ENCODE measurements at places on chromosomes 16 and 17.
A peak's percentile ranks its signal among the peaks of the same experiment; 100 is the strongest.

DNA sequence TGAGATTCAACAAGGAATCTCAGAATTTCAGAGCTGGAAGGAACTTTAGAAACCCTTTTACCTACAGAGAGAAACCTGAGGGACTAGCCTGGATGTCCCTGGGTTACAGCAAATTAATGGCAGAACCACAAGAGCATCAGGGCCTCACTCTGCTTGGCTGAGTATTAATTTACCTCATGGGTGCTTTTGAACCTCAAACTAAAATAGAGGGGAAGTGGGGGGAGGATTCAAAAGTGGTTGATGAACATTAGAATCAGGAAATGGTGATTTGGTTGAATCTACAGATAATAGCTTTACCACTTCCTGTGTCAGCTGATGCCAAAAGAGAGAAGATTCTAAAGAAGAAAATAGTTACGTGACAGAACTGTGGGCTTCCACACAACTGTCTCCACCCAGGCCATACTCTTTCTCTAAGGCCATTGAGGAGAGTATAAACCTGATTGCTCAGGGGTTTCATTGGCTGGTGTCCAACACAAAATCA, 11.3 kb upstream of the SKAP1 start:
- no peak for DNase-seq

DNA sequence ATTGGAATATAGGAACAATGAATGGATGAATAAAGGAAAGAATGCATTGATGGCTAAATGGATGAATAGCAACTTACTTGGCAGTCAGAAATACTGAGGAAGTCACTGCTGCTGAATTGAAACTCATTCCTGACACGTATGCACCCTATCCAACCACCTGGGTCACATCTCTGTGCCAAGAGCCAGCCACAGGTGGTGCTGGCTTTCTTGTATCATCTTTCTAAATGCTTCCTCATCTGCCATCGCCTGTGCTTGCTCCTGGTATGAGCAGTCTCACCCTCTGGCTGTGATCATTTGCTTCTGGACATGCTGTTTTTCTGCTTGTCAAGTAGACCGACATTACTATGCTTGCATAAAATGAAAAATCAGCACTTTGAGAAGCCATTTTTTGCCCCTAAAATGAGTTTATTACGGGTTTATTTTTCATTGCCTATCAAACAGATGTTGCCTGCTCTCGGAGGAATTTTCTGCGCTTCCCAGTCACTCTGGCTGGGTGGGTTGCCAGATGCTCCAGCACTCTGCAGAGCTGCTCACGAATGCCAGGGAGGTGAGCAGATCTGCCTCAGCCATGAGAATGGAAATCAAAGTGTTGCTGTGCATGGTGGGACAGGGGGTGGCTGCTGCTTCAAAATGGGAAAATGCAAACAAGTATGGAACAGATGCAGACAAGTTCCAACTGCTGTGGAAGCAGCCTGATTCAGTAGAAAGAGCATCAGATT, 1349.6 kb upstream of the CDH8 start:
- DNase-seq = no peak

DNA sequence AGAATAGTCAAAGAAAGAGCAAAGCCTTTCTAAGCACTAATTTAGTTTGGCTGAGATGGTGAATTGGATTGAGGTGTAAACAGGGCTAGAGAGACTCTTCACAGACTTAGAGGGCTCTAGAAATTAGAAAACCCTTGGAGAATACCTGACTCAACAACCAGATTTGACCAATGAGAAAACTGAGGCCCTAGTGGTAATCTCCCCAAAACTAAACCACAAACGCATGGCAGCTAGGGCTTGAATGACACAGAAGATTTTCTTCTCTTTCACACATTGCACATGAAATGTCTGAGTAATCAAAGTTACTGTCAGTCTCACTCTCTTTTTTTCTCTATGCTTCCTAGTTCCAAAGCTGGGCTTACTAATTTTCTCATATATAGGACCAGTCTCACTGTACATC, 314.5 kb upstream of the KCNJ16 start:
- DNase-seq = no peak

GRCh38 chr16:83711069-83711468, 96.7 kb upstream of the HSBP1 start:
- DNase-seq = no peak

- peak; percentile 49 for DNase-seq
Measured at GRCh38 chr16:3988824-3989223, 108.3 kb upstream of the CREBBP start.

DNA sequence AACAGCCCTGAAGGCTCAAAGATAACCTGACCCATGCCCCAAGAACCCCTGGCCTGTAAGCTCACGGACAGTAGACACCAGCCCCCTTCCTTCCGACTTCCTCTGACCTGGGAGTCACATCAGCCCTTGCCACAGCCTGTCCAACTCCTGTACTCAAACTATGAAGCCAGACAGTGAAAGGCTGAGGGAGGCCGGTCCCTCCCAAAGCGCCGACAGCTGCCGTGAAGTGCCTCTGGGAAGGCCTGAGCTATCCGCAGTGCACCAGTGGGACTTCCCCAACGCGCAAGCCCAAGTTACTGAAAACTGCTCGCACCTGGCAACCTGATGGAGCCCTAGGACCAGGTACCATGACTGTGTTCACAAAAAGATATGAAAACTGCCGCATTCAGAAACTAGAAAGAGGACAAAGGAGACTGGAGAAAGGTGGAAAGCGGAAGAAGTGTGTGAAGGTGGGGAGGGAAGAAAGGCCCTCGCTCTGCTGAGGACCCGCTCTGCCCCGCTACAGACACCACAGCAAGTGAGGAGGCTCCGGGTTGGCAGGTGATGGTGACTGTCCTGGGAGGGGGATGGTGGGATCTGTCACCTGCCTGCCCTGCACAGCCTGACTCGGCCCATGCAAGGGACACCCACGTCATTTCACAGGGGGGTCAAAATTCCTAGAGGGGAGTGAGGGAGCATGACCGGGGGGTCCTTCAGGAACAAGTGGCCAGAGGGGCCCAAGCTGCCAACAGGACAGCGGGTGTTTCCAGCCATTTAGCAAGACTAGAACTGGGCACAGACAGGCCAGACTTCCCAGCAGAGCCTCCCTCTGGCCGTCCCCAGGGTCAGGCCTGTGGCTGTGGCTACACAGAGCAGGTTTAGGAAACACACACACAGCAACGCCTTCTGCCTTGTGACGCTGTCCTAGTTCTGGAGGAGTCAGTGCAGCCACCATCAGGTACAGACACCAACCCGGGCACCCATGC, 13.1 kb upstream of the TRAP1 start:
- DNase-seq = no peak

DNA sequence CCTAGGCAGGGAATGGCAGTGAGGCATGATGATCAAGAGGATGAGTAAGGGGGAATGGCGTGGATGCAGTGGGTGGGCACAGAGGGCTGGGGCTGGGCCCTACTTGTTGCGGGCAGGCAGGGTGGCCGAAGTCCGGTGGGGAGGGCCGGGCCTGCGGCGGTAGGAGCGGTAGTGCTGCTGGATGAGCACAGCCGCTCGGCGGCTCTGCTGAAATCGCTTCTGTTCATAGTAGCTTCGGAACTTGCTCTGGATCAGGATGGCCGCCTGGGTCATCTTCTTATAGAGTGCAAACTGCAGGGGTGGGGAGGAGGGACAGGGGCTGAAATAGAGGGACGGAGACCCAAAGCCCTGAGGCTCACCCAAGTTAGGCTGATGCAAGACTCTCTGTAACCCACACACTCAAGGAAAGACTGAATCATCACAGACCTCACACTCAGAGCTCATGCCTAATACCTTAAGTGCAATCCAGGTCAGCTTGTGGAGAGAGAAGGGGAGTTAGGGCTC, 1.5 kb upstream of the SPAG7 start:
- peak; percentile 22 for DNase-seq

GRCh38 chr17:55120651-55121050, 144.1 kb upstream of the HLF start:
- no peak for DNase-seq

GRCh38 chr16:55330781-55331647, 7.0 kb downstream of the IRX6 start:
- DNase-seq = no peak

- no peak for DNase-seq
Measured at GRCh38 chr17:44627513-44628242, 28.6 kb upstream of the MEIOC start.

DNA sequence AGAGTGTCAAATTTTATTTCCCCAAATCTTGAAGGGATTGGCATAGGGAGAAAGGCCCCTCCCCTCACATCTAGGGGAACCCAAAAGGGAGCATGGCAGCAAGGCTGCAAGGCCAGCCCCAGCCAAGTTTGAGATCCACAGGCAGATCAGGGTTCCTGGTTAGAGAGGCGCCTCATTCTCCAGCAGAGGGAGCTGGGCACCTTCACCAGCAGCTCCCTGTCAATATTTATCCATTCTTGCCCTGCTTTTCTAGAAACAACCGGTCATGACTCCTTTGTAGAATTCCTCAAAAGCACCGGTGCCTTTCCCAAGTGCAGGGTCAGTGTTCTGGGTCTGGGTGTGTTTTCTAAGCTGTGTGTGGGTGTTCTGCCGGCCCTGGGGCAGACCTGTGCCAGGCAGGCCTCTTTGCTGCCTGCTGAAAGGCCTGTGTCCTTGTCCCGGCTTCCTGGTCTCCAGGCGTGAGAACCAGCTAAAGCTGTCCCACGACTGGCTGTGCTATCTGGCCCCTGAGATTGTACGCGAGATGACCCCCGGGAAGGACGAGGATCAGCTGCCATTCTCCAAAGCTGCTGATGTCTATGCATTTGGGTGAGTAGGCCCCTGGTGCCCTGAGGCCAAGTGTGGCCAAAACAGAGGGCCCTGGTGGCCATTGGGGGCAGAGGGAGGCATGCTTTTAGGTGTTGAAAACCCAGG, 21.2 kb upstream of the LGALS9 start:
- DNase-seq = peak; percentile 33

DNA sequence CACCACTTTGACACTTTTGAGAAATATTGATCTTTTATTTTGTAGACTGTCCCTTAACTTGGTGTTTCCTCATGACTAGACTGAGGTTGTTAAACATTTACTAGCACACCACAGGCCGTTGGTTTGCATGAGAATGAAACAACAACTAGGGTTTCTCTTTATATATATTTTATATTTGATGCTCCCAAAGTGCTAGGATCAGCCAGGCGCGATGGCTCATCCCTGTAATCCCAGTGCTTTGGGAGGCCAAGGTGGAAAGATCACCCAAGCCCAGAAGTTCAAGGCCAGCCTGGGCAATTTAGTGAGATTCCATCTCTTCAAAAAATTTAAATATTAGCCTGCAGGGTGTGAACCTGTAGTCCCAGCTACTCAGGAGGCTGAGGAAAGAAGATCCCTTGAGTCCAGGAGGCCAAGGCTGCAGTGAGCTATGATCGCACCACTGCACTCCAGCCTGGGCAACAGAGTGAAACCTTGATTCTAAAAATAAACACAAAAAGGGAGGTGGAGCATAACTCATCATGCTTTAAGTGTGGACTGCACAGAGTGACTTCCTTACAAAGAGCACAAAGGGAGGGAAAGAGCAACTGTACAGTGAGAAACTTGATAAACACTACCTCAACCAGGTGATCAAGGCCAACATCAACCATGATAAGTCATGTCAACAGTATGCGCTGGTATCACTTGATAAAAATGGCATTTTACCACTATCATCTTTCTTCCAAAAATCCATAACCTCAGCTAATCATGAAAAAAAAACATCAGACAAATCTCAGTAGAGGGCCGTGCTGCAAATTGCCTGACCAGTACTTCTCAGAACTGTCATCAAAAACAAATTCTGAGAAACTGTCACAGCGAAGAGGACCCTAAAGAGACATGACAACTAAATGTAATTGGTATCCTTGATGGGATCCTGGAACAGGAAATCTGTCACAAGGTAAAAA, 72.8 kb upstream of the ATF7IP2 start:
- no peak for DNase-seq

DNA sequence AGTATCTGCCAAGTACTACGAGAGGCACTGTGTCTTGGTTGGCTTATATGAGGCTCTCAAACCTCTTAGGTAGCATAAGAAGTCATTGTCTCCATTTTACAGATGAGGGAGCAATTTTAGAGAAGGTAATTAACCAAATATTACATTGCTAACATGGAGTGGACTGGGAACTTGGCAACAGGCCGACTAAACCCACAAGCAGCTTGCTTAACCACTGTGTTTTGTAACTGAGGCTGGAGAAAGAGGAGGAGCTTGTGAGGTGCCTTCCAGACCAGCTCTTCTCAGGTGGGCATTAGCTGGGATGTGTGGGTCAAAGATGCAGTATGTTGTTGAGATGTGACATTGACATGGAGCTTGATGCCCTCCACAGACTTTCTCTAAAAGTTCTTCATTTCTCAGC, 835.6 kb upstream of the RBFOX1 start:
- DNase-seq = no peak

GRCh38 chr16:57706717-57707116, 12.1 kb downstream of the DRC7 start:
- DNase-seq = no peak

DNA sequence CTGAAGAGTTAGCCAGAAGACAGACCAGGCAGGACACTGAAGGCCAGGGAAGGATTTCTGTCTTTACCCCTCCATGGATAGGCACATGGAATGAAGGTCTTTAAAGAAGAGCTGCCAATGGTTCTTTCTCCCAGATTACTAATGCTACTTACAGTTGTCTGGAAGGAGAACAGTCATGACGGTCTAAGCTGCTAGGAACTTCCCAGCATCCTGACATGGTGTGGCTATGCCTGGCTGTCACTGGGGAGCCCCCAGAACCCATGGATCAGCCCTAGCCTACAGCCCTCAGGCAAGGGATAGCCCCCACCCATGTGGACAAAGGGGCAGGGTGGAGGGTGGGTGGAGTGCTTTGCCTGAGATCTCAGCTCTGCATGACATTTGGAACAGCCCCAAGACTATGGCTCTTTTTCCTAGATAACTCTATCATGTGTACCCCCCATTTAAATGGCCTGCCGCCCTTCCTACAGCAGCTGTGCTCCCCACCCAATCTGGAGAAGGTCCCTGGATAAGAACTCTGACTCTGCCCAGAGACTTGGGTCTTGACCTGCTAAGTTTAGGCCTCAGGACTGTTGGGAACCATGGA, 9.2 kb upstream of the KAT7 start:
- DNase-seq = no peak

DNA sequence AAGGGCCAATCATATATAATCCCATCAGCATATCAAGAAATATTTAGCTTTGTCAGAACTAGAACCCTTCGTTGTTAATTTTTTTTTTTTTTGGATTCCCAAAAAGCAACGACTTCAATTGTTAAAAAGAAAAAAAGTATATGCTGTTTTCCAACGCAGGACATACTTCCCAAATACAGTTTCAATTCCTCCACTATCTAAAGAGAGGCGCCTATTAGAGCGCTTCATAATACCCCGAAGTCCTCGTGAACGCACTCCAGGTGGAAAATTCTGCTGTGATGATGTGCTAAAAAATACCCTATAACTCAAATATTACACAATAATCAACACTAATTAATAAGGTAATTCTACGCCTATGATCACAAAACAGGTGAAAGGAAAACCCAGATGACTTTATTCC, 20.8 kb downstream of the GNA13 start:
- no peak for DNase-seq

- DNase-seq = no peak
Measured at GRCh38 chr17:69773081-69773480, 301.9 kb upstream of the KCNJ16 start.

- no peak for DNase-seq
Measured at GRCh38 chr17:17078832-17079231, 36.6 kb downstream of the MPRIP start.
